ENCODE measurements at places on chromosomes 11 and 22.

- DNase-seq = no peak
These were observed 21.5 kb upstream of the TXNRD2 start for GRCh38 chr22:19962909-19963806.

DNA sequence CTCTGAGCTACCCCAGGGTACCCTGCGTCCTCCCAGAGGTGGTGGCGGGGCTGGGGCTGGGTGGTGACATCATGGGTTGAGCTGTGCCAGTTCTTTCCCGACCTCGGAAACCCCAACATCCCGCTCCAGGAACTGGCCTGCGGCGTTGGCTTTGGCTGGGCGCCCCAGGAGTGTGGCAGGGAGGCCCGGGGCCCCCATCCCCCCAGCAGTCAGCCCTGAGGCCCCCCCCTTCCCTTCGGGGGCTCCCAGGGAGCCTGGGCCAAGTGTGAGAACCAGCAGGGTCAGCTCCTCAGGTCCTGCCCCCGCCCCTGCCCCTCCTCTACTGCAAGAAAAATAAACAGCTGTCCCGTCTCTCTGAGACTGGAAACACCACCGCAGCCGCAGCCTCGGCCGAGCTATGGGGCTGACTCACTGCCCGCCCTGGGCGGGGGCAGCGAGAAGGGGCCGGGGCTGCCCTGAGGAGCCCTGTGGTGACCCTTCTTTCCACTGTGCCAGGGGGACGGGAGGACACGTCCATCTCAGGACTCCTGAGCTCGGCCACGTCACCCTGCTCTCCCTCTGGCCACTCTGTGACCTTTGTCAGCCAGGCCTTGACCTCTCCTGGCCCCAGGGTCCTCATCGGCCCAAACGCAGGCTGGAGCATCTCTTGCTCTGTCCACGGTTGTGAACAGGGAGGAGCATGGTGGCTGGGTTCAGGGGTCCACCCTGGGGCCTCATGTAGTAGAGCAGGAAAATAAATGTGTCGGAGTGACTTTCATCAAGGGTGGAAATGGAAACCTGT is 73.4 kb downstream of the WNT7B start:
- DNase-seq = no peak

DNA sequence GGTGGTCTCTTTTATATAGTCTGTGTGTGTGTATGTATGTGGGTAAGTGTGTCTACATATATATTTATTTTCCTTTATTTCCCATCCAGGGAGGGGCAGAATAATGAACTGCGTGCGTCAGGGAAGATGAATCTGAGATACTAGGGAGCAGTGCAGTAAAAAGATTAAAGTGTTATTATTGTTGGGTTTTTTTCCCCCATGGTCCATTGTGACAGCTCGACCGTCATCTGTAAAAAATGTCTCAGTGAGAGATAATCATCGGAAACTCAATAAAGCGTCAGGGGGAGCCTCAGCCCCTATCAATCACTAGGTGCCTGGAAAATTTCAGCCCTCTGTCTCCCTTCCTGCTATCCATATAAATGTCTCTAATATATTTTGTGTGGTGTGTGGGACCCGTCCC is 64.6 kb downstream of the CLPB start:
- no peak for DNase-seq

- no peak for DNase-seq
These were observed 75.4 kb upstream of the WNT7B start for GRCh38 chr22:46052331-46052771.

GRCh38 chr22:46043816-46044620 is 67.1 kb upstream of the WNT7B start:
- no peak for DNase-seq

- no peak for DNase-seq
These were observed 77.7 kb downstream of the CABIN1 start for GRCh38 chr22:24088816-24089215.

DNA sequence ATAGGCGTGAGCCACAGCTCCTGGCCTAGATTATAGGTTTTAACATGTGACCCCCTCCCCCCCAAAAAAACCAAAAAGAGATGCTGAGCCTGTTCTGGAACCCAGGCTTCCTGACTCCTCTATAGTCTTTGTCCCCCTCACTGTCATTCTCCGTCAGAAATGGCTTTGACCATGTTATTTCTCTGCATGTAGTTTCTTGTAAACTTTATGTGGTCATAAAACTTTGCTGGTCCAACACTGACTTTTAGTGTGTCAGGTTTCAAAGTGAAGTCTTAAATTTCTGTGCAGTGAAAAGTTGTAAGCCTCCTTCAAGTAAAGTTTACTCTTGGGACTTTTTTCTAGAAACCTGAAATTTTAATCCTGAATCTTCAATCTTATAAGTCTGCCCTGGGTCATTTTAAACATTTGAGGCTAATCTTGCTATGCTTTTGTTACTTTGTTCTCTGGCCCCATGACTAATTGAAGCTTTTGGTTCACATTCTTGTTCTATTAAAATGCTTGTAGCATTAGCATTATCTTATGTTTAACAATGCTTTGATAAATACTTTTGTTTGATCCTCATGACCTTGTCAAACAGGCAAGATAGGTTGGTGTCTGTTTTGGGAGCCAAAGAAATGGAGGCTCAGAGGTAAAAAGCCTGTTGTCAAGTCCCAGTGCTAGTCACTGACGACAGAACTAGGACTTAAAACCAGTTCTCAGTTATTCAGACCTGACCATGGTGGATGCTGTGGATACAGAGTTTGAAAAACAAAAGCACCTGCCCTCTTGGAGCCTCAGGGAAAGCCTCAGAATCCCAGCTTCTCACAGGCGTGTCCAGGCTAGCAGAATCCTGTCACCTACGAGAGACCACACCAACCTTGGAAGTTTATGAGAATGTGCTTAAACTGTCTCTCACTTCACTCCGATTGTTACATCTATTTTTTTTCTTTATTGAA is 87.7 kb upstream of the HORMAD2 start:
- no peak for DNase-seq

GRCh38 chr22:40634119-40634903 is 2.2 kb downstream of the MRTFA start:
- DNase-seq = no peak

- DNase-seq = no peak
These were observed 75.1 kb downstream of the INSC start for GRCh38 chr11:15189641-15190365.

- DNase-seq = no peak
These were observed 92.9 kb downstream of the CHST1 start for GRCh38 chr11:45572354-45573123.

GRCh38 chr11:117731722-117732290 is 65.2 kb downstream of the DSCAML1 start:
- no peak for DNase-seq

DNA sequence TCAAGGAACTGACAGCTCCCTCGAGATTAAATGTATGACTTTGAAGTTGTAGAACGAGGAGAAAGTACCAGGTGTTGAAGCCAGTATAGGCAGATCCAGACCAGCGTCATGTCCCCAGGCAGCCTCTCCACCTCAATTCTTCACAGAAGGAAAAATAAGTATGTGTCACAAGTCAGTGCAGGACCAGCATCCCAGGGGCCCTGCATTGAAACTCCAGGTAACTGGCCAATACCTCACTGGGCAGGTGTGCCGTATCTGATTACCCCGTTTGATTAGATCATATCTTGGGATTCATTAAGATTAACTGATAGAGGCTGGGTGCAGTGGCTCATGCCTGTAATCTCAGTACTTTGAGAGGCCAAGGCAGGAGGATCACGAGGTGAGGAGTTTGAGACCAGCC is 466.7 kb upstream of the B3GAT1 start:
- DNase-seq = no peak

DNA sequence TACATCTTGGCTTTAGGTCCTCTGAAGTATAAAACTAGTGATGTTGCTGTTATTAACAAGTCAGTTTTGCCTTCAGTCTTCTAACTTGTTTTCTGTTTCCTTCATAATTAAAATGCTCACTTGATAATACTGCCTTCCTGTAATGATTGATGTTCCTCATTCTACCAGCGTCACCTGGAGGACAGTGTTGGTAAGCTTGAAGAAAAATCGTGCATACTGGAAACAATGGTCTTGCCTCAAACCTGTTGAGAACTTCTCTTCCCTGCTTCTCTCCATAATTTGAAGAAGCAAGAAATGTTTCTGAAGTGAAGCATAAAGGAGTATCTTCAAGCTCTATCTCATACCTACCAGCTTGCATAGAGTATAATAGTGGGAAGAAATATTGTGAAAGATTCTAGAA is 3.0 kb downstream of the YWHAH start:
- no peak for DNase-seq

GRCh38 chr11:67666676-67667489 is 7.5 kb downstream of the ALDH3B2 start:
- DNase-seq = no peak

GRCh38 chr22:21972293-21972779 is 10.3 kb downstream of the TOP3B start:
- DNase-seq = peak; percentile 78

DNA sequence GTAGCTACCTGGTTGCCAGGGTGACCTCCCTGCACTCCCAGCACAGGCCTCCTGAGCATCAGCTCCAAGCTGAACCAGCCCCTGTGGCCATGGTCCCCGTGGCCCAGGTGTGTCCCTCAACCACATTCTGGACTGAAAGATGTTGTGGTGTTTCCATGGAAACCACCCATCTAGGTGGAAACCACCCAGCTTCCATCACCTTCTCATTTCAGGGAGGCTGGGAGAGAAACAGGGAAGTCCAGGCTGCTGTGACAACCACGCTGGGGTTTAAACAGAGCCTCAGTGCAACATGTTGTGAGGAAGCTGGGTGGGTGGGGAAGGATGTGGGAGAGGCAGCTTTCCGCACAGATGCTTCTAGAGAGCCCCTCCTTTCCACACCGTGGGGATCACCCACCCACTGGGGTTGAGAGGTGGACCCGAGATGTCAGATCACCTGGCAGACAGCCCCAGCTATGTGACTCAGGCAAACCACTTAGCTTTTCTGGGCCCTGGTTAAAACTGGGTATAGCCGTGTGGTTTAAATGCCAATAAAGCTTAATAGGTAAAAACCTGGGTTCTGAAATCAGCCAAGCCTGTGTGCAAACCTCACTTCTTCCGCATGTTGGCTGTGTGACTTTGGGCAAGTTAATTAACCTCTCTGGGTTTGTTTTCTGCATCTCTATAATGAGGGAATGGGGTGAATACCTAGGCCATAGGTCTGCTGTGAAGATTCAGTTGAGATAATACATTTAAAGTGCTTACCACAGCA is 46.4 kb downstream of the CD82 start:
- DNase-seq = peak; percentile 22

Data from GM19239 (cell line).